ENCODE measurements at places on chromosomes 5 and 9. TPM values are rescaled to one million over a fixed set of nuclear protein-coding genes. Genes with fewer than 3 reads are reported as not detected.

DNA sequence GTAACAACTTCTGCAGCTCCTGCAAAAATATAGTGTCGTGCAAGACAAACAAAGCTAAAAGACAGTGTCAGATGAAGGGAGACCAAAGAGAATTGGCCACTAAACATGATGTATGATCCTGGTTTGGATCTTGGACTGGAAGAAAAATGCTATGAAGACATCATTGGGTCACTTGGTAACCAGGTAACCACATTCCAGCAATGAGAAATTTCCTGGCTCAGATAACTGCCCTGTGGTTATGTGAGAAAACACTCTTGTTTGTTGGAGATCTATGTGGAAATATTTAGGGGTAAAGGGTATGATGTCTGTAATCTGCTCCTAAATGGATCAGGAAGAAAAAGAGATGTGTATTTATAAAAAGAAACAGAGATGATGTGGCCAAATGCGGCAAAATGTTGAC, 45.5 kb upstream of the ANKRD33B start:
- no peak for DNase-seq
- no peaks in the 10 kb centered on the region for H3K27me3 ChIP-seq
- H3K4me3 ChIP-seq: no peak overlapping the region
- no peaks in the 10 kb centered on the region for H3K36me3 ChIP-seq
- H3K4me1 ChIP-seq: no peaks in the 10 kb centered on the region

- no peaks in the 10 kb centered on the region for H3K4me1 ChIP-seq
- H3K27me3 ChIP-seq: no peaks in the 10 kb centered on the region
Observed at GRCh38 chr9:103798620-103799019, 295.5 kb upstream of the SMC2 start.

DNA sequence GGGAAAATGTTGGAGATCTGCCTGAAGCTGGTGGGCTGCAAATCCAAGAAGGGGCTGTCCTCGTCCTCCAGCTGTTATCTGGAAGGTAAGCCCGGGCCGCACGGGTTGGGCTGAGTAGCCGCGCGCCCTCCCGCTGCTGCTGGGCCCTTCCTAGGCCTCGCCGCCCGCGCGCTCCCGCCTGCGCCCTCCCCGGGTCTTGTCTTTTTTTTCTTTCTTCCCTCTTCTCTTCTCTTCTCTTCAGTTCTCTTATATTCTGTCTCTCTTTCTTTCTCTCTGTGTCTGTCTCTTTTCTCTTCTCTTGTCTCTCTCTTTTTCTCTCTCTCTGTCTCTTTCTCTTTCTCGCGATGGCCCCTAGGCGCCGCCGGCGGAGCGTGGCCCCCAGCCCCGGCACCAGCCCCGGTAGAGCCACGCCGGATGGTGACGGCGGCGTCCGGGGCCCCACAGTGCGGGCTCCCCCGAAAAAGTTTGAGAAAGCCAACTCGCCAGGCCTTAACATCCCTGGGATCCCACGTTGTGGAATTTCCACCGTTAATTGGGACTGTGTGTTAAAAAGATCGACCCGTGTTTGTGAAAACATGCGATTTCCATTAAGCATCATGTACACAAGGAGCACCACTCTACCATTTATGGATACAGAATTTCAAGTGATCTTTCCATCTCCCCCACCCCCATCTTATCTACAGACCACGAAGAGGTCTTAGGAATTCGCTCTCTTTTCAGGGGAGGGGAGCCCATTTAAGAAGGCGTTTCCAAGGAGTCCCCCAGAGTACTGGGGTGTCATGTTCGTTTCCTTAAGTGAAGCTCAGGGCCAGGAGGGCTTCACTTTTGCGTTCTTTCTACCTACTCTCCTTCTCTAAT, 616 bp downstream of the ABL1 start:
- H3K27me3 ChIP-seq: no peaks in the 10 kb centered on the region
- H3K36me3 ChIP-seq: no peaks in the 10 kb centered on the region
- peak overlapping the region; percentile 78 for H3K4me3 ChIP-seq
- peak overlapping the region; percentile 96 for H3K27ac ChIP-seq

DNA sequence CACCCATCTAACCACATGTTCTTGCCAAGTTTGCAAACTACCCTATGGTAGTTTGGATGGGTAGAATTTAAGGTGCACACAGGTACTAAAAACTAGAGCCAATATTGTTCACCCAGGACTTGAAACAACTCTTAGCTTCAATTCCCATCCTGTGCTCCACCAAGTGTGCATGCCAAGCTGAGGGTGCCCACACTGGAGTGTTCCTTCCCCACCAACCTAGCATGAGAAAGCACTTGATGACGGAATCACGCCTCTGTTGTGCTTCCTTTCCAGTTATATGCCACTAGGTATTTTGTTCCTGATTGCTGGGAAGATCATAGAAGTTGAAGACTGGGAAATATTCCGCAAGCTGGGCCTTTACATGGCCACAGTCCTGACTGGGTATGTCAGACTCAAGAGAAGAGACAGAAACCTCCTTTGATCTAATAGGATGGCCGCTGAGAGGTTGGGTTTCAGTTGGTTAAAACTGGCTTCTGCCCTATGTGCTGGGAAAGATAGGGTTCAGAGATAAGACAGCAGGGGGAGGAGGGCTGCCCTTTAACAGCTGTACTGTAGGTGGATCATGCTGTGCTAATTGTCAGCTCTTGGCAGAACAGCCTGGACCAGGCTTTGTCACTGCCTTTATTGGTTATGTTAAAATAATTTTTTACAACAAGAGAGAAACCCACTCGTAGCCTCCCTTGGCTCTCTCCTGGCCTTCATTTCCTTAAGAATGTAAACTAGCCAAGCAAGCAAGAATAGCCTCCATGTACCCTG, 83.5 kb downstream of the SLC1A1 start:
- H3K27me3 ChIP-seq: no peaks in the 10 kb centered on the region
- no peak overlapping the region for H3K4me3 ChIP-seq
- H3K4me1 ChIP-seq: no peaks in the 10 kb centered on the region
- H3K27ac ChIP-seq: no peak overlapping the region

GRCh38 chr5:644509-644908, 32.4 kb downstream of the CEP72 start:
- H3K4me1 ChIP-seq: no peaks in the 10 kb centered on the region
- H3K4me3 ChIP-seq: no peak overlapping the region
- no peaks in the 10 kb centered on the region for H3K36me3 ChIP-seq

DNA sequence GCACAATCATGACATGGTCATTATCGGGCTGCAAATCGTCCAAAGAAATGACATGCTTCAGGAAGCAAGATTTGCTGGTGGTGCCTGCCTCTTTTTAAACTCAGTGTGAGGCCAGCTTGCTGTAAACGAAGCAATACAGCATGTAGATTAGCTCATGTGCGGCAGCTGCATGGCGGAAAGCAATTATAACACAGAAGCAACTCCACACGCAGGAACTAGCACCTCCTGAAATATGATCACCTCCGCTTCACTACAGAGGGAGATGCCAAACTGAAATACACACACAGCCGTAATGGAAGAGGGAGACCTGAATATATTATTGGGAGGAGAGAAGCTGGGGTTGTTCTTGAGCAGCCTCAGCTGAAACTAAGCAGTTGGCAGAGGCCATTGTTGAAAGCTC, 312.5 kb downstream of the PSAT1 start:
- DNase-seq: no peak
- no peak overlapping the region for H3K4me3 ChIP-seq
- no peak overlapping the region for H3K27ac ChIP-seq
- no peaks in the 10 kb centered on the region for H3K36me3 ChIP-seq
- H3K4me1 ChIP-seq: peaks cover 7% of the 10 kb centered on the region
- H3K27me3 ChIP-seq: peaks cover 2% of the 10 kb centered on the region

GRCh38 chr9:127185931-127186781, 63.7 kb upstream of the ANGPTL2 start:
- no peak overlapping the region for H3K4me3 ChIP-seq
- no peaks in the 10 kb centered on the region for H3K36me3 ChIP-seq
- peak overlapping the region; percentile 84 for H3K27ac ChIP-seq
- peaks cover 31% of the 10 kb centered on the region for H3K4me1 ChIP-seq
- H3K27me3 ChIP-seq: no peaks in the 10 kb centered on the region
- peak; percentile 97 for DNase-seq

DNA sequence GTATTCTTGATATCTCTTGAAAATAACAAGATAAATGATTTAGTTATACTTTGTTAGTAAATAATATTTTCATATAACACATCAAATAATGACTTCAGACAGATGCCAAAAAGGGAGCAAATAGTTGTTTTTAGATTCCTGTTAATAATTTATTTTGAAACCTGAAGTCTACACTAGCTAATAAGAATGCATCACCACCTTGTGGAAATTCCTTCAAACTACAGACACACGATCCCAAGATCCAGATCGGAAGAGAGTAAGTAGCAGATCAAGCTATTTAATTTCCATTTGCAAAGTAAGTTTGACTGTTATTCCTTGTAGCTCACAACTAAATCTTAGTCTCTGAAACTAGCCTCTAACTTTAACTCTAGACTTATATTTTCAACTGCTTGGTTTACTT, 35.5 kb upstream of the ISL1 start:
- H3K4me3 ChIP-seq: no peak overlapping the region
- DNase-seq: no peak
- H3K4me1 ChIP-seq: no peaks in the 10 kb centered on the region

- no peak overlapping the region for H3K27ac ChIP-seq
- no peaks in the 10 kb centered on the region for H3K27me3 ChIP-seq
- H3K36me3 ChIP-seq: no peaks in the 10 kb centered on the region
- peak; percentile 34 for DNase-seq
- H3K4me1 ChIP-seq: no peaks in the 10 kb centered on the region
- H3K4me3 ChIP-seq: no peak overlapping the region
Observed at GRCh38 chr9:133153227-133154096, 10.3 kb downstream of the GBGT1 start.

DNA sequence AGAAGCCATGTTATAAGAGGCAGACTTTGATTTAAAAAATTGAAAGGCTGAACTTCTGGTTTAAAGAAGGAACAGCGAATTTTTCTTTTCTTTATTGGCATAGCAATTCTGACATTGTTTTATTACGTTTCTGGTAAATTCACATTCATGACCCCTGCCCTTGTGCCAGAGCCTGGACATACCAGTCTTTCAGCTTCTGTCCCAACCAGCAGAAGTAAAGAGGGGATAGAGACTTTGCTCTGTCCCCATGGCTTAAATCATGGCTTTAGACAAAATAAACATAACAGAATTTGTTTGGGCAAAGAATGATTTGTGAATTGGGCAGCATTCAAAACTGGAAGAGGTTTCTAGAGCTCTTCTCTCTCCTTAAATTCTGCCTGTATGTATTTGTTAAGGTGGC, 15.3 kb downstream of the CAST start:
- no peaks in the 10 kb centered on the region for H3K4me1 ChIP-seq
- H3K27ac ChIP-seq: no peak overlapping the region
- H3K27me3 ChIP-seq: no peaks in the 10 kb centered on the region
- DNase-seq: no peak

- DNase-seq: no peak
- no peaks in the 10 kb centered on the region for H3K27me3 ChIP-seq
- H3K27ac ChIP-seq: peak overlapping the region; percentile 72
- H3K4me1 ChIP-seq: no peaks in the 10 kb centered on the region
- H3K4me3 ChIP-seq: no peak overlapping the region
Observed at GRCh38 chr9:110015759-110016158, 192.2 kb downstream of the C9orf152 start.

- no peaks in the 10 kb centered on the region for H3K27me3 ChIP-seq
- no peak overlapping the region for H3K27ac ChIP-seq
- peak; percentile 80 for DNase-seq
Observed at GRCh38 chr9:27276193-27277030, 20.5 kb downstream of the EQTN start.

CCDC69 gene
- 54.7 TPM for polyA plus RNA-seq

Data from lung (tissue), 17 donors.